ENCODE measurements at places on chromosomes 11 and 22.

GRCh38 chr22:21628386-21629254, 1.2 kb downstream of the YDJC start:
- no peak for DNase-seq

DNA sequence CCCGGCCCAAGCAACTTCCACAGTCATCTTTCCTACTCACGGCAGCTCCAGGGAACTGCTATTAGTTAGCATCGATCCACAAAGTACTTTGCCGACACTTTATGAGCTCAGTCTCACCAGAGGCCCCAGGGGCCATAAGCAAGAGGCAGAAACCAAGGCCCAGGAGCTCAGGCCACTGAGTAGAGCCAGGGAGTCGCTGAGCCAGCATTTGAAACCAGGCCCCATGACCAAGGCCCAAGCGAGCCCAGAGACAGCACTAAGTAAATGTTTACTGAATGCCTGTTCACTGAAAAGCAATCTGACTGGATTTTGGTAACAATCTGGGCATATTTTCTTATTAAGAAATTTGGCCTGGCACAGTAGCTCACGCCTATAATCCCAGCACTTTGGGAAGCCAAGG, 43.3 kb downstream of the ARRB1 start:
- no peak for DNase-seq

DNA sequence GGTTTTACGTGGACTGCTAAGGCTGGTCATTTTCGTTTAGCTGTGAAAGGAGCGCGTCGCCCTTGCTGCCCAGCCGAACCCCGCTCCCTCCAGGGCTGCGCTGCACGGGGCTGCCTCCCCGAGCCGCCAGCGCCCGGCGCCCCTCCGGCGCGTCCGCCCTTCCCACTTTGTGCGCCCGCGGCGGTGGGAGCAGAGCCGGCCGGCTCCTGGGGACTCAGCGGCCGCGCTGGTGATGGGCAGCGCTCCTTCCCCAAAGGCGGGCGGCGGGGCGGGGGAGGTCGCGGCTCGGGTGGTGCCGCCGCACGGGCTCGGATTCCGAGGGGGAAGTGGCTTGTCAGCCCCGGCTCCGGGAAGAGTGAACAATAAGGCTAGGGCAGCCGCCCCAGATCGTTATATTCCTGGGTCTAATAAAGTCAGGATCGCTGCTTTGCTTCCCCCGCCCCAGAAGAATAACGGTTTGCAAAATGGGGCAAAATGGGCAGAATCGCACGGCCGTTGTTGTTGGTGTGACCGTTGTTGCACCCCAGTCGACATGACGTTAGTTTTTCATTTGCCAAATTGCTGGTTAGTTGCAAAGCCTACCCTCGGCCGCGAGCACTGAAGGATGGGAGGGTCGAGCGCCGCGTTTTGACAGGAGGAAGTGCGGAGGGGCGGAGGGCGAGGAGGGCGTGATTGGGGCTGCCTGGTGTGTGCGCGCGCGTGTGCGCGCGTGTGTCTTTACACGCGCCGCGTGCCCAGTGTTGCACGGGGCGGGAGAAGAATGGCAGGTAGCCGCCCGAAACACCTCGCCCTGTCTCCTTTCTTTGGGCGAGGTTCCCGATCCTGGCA, 745 bp downstream of the NCAM1 start:
- no peak for DNase-seq

DNA sequence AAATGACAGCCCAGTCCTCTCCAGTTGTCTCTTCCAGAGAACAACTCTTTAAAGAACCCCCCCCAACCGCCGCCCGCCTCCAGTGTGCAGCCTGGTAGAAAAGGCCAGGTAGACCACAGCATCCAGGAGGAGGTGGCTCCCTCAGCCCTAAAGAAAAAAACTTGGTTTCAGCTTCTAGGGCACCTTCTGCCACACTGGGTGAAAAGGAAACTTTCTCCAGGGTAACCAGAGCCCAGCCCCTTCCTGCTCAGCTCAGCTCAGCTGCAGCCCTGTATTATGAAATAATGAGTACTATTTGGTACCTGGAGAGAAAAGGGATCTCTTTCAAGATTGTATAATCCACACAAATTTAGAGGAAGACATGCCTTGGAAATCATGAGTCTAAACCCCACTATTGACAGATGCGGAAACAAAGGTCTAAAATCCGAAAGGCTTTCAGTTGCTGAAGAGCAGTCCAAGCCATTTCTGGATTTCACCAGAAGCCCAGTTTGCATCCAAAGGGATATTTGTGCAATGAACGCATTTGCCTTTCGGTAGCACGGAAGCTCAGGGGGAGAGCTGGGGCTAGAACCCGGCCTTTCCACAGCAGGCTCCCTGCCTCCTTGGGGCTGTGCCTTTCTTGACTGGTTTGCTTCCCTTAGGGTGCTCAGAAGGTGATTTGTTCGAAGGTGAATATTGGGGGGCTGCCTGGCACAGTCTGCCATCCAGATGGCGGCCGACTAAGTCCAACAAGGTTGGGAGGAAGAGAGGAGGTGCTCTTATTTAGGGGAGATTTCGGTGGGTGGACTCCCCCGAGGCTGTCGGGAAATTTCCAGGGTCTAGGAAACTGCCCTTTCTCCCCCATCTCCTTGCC, 3.3 kb downstream of the FXYD6 start:
- DNase-seq = no peak

DNA sequence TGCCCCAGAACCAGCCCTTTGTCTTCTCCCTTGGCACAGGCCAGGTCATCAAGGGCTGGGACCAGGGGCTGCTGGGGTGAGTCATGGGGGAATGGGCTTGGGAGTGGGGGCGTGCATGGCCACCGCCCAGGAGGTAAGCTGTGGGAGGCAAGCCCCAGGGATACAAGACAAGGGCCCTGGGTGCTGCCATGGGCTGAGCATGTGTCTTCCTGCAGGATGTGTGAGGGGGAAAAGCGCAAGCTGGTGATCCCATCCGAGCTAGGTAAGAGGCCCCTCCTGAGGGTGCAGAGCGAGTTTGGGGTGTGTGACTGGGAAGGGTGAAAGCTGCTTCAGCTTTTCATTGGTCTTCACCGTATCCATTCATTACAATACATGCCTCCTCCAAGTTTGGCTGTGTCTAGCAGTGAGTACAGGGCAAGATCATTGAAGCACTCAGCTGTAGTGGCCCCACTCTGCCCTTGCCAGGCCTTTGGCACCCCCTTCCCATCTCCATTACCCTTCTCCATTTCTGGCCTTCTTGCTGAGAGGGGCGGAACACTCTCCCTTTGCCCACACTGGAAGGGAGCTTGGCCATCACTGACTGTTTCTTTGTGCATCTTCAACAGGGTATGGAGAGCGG, 2.5 kb downstream of the FKBP2 start:
- no peak for DNase-seq

- DNase-seq = no peak
Measured at GRCh38 chr22:41038732-41039131, 53.7 kb upstream of the EP300 start.

- DNase-seq = no peak
Measured at GRCh38 chr11:33919645-33920044, 27.8 kb upstream of the LMO2 start.

- no peak for DNase-seq
Measured at GRCh38 chr22:36998620-36999351, 20.5 kb downstream of the TST start.

- DNase-seq = no peak
Measured at GRCh38 chr11:119626197-119626841, 102.7 kb downstream of the NECTIN1 start.

DNA sequence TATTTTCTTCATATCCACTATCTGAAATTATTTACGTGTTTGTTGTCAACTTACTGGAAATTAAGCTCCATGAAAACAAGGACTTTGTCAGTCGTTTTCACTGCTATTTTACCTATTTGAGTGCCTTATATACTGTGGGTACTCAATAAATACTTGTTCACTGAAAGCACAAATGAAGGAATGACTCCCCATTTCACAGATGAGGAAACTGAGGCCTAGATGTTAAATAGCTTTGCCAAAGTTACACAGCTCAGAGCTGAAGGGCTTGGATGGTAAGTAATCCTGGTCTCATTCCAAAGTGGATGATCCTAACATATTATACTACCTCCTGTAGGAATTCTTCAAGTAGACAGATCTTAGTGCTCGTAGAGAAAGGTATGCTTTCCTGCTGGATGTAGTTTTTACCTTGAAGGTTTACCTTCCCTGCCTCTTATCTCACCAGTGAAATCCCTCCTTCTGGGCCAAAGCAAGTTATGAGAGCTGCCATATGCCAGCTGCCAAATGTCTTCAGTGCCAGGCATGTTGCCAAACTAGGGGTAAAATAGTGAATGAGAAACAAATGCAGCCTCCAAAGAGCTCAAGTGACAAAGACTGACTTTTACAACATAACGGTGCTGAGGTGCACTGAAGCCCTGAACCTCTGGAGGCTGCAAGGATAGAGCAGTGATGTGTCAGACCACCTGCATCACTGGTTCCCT, 129.7 kb downstream of the TRIM44 start:
- no peak for DNase-seq

GRCh38 chr11:92473736-92474135, 249.1 kb downstream of the FAT3 start:
- no peak for DNase-seq

GRCh38 chr11:8060801-8061554, 20.0 kb upstream of the TUB start:
- no peak for DNase-seq

GRCh38 chr11:116037861-116038260, 533.6 kb upstream of the CADM1 start:
- no peak for DNase-seq

- DNase-seq = no peak
Measured at GRCh38 chr11:79430280-79430679, 10.6 kb downstream of the TENM4 start.

DNA sequence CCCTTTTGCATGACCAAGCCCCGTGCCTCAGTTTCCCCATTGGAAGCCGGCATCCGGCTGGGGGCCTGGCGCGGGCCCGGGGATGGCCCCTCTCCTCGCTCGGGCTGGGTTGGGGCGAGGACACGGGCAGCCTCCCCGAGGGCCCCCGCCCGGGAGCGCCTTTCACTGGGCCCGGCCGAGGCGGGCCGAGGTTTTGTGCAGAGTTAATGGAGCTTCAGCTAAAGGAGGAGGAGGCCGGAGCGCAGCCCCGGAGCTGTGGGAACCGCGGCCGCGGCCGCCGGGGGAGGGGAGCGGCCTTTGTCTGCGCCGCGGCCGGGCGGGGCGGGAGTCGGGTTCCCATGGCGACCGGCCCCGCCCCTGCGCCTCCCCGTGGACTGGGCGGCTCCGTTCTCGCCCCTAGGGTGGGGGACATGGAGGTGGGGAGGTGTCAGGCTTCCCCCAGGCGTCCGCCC, 1.4 kb upstream of the MAPK11 start:
- DNase-seq = no peak

DNA sequence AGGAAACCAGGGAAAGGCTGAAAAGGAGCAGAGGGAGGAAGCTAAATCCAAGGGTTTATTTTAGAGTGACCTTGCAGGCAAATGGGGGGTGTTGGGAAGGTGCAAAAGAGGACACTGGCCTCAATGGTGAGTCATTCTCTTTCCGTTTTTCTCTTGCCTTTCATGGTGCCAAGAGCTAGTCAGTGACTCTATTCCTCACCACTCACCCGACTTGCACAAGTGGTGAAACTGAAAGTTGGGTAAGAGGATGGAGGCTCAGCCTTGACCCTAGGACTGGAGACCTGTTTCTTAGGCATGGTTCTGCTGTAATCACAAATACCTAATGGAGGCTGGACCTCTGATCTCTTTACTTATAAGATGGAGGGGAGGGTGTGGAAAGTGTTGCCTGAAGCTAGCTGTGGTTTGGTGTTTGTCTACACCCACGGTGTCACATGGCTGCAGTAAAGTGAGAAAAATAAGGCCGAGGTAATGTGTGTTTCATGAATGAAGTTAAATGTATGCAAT, 67.3 kb upstream of the CREB3L1 start:
- DNase-seq = no peak

DNA sequence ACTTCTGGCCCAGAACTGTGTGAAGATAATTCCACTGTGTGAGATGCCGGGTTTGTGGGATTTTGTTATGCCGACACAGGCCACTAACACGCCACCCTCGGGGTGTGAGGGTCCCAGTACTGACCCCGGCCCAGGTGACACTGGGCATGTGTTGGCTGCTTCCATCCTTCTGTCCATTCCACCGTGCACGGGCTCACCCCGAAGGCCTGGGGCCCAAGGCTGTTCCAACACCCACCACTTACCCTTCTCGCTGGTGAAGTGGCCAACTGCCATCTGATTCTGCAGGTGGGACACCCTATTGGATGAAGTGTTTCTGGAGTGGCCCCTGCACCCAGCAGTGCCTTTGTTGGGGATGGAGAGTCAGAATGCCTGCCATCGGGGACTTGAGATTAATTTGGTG, 1307.5 kb downstream of the BRD1 start:
- no peak for DNase-seq

- DNase-seq = no peak
Measured at GRCh38 chr22:49587987-49588386, 239.7 kb downstream of the BRD1 start.

- DNase-seq = no peak
Measured at GRCh38 chr22:28442711-28443525, 236.7 kb downstream of the TTC28 start.

DNA sequence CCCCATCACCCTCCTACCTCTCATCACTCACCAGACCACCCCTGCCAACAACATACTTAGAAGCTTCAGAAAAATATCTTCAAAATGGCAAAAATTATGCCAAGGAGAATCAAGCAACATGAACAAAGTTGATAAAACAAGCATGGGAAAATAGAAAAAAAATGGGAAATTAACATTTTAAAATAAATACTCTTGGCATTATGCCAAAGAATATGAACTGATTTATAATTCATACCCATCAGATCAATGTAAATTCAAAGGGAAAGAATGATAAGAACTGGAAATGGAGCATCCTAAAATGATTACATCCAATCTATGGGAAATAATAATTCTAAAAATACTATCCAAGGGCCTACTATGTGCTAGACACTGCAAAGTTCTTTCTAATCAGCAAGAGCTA, 12.0 kb downstream of the SIAE start:
- DNase-seq = no peak

GRCh38 chr11:67373648-67374570, 511 bp upstream of the CLCF1 start:
- DNase-seq = no peak

DNA sequence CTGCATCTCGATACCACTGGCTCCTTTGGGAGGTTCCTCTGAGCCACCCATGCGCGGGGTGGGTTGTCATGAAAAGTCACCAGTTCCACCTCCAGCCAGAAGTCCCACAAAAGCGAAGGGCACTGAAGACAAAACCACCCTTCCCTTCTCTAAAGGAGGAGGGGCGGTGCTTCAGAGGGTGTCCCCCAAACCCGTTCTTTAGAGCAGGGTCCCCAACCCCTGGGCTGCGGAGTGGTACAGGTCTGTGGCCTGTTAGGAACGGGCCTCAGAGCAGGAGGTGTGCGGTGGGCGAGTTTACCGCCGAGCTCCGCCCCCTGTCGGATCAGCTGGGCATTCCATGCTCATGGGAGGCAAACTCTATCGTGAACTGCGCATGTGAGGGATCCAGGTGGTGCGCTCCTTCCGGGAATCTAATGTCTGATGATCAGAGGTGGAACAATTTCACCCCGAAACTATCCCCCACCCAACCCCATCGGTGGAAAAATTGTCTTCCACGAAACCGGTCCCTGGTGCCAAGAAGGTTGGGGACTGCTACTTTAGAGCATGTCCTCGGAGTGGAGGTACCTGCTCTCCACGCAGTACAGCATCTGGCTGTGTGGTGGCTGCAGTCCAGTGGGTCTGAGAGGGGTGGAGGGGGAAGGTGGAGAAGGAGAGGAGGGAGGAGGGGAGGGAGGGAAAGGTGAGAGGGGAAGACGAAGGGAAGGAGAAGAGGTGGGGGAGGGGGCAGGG, 72.9 kb upstream of the SEPTIN5 start:
- no peak for DNase-seq
